ENCODE measurements at places on chromosomes 1 and 21.

DNA sequence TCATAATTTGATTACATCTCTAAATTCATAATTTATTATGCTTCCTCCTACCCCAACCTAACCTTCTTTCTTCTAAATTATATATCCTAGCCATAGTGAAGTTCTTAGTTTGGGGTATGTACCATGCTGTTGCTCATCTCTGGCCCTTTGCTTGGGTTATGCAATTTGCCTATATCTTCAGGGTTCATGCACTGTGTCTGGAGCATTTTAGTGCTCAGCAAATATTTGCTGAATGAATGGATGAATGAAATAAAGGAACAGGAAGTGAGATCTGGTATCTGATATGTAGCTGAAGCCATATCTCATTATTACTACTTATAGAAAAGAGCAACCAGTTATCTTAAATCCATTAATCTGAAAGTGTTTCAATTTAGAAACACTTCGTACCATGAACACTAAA is 137.6 kb downstream of the GPATCH2 start:
- no peak overlapping the region for H3K27ac ChIP-seq
- H3K36me3 ChIP-seq: peaks cover 21% of the 10 kb centered on the region
- no peak overlapping the region for H3K4me3 ChIP-seq
- peak; percentile 25 for DNase-seq
- peaks cover 8% of the 10 kb centered on the region for H3K4me1 ChIP-seq

DNA sequence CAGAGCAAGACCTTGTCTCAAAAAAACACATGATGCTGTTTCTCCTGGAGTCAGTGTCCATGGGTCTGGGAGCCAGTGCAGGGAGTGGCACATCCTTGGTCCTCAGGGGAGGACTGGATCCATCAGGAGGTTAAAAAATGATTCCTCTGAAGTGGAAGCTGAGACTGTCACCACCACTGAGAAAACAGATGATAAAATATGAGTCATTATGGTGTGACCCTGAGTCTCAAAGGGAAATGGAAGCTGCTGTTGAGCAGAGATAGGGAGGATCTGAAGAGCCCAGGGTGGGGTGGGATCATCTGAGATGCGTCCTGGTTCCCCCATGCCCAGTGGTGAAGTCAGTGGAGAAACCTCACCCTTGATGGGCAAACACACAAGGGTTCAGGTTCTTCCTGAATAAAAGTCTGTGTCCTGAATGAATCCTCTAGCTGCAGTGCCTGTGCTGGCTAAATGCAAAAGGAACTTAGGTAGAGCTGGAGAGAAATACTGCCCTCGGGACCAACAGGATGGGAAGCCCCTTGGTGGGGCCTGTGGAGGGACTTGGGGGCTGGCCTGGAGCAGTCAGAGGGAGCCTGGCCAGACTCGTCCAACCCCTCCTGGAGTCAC is 61.6 kb upstream of the TENT5B start:
- H3K27me3 ChIP-seq: peaks cover 8% of the 10 kb centered on the region
- H3K27ac ChIP-seq: no peak overlapping the region
- no peaks in the 10 kb centered on the region for H3K36me3 ChIP-seq
- peaks cover 14% of the 10 kb centered on the region for H3K4me1 ChIP-seq

DNA sequence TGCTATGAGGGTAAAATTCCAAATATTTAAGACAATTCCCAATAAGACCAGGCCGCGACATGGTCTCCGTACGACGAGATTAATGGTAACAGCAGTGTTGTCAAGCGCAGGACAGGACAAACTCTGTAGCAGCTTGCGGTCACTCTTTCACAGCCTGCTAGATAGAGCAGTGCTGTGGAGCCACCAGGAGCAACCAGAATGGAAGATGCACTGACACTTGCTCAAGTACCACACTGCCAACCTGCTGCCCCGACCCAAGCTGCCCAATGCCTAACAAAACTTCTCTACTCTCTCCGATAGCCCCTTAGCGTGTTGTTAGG is 636 bp downstream of the WARS2 start:
- no peak overlapping the region for H3K4me3 ChIP-seq
- no peak for DNase-seq
- H3K27me3 ChIP-seq: no peaks in the 10 kb centered on the region
- H3K27ac ChIP-seq: no peak overlapping the region
- H3K36me3 ChIP-seq: peaks cover 8% of the 10 kb centered on the region

GRCh38 chr1:1114431-1114830 is 1.5 kb downstream of the C1orf159 start:
- peak overlapping the region; percentile 90 for H3K4me3 ChIP-seq
- peaks cover 8% of the 10 kb centered on the region for H3K4me1 ChIP-seq
- no peak for DNase-seq
- H3K27me3 ChIP-seq: peaks cover 14% of the 10 kb centered on the region
- peaks cover 20% of the 10 kb centered on the region for H3K36me3 ChIP-seq

DNA sequence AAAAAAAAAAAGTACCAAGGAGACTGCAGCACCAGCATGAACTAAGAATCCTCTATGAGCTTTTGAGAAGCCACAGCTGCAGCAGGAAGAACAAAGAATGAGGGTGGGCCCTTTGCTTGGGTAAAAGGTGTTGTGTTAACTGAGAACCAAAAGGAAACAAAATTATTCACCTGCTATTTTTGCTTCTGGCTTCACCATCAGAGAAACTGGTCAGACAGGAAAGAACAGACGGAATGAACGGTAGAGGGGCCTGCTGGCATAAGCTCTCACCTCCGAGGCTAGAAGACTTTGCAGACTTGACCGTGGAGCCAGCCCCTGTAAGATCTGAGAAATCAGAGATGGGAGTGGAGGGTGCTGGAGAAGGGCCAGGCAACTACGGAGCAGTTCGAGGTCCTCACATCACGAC is 27.6 kb downstream of the IL10RB start:
- H3K36me3 ChIP-seq: peaks cover 7% of the 10 kb centered on the region
- H3K27ac ChIP-seq: no peak overlapping the region
- no peaks in the 10 kb centered on the region for H3K27me3 ChIP-seq
- no peak for DNase-seq
- no peaks in the 10 kb centered on the region for H3K4me1 ChIP-seq
- H3K4me3 ChIP-seq: no peak overlapping the region

- H3K27me3 ChIP-seq: peaks cover 3% of the 10 kb centered on the region
- H3K36me3 ChIP-seq: no peaks in the 10 kb centered on the region
- peak; percentile 88 for DNase-seq
- H3K27ac ChIP-seq: no peak overlapping the region
Measured at GRCh38 chr1:93471911-93472310, 24.0 kb downstream of the FNBP1L start.

- peaks cover 5% of the 10 kb centered on the region for H3K36me3 ChIP-seq
- DNase-seq: no peak
- peaks cover 16% of the 10 kb centered on the region for H3K4me1 ChIP-seq
- H3K27me3 ChIP-seq: peaks cover 65% of the 10 kb centered on the region
- H3K27ac ChIP-seq: no peak overlapping the region
- no peak overlapping the region for H3K4me3 ChIP-seq
Measured at GRCh38 chr1:228465571-228466146, 21.5 kb upstream of the RNF187 start.

- H3K4me3 ChIP-seq: no peak overlapping the region
- peaks cover 4% of the 10 kb centered on the region for H3K27me3 ChIP-seq
- no peaks in the 10 kb centered on the region for H3K4me1 ChIP-seq
- no peaks in the 10 kb centered on the region for H3K36me3 ChIP-seq
- no peak overlapping the region for H3K27ac ChIP-seq
Measured at GRCh38 chr1:230541306-230541705, 101.0 kb upstream of the COG2 start.

- peak overlapping the region; percentile 98 for H3K4me3 ChIP-seq
- H3K27me3 ChIP-seq: peaks cover 4% of the 10 kb centered on the region
- H3K4me1 ChIP-seq: peaks cover 52% of the 10 kb centered on the region
- H3K36me3 ChIP-seq: peaks cover 30% of the 10 kb centered on the region
Measured at GRCh38 chr1:2230781-2231531, 2.8 kb downstream of the SKI start.

DNA sequence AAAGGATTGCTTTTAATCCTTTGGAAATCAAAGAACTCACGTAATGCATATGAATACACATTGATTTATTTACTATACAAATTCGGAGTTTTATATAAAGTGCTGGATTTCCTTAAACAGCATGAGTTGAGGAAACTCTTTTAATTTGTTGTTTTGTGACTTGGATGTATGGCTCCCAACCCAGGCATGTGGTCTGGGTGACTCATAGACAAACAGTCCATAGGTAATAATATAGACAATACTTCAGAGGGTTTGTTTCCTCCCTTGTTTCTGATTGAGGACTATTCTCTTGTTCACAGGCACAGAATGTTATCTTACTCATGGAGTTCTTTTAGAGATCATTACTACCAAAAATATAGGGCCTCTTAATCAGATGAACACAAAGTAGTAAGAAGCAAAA is 43.8 kb downstream of the XPR1 start:
- DNase-seq: no peak
- H3K27me3 ChIP-seq: no peaks in the 10 kb centered on the region
- peaks cover 7% of the 10 kb centered on the region for H3K36me3 ChIP-seq

- no peak for DNase-seq
- H3K36me3 ChIP-seq: no peaks in the 10 kb centered on the region
- no peak overlapping the region for H3K4me3 ChIP-seq
- no peaks in the 10 kb centered on the region for H3K4me1 ChIP-seq
Measured at GRCh38 chr1:169670836-169671235, 40.6 kb downstream of the SELL start.

- DNase-seq: peak; percentile 82
- H3K27ac ChIP-seq: peak overlapping the region; percentile 68
- peaks cover 39% of the 10 kb centered on the region for H3K4me1 ChIP-seq
- H3K36me3 ChIP-seq: peaks cover 5% of the 10 kb centered on the region
Measured at GRCh38 chr1:241591317-241591716, 48.9 kb downstream of the CHML start.

- peaks cover 16% of the 10 kb centered on the region for H3K4me1 ChIP-seq
- no peak within 1 kb of the TSS for H3K27ac ChIP-seq
- H3K27me3 ChIP-seq: no peaks in the 10 kb centered on the region
- DNase-seq: no peak
- peak within 1 kb of the TSS; percentile 74 for H3K4me3 ChIP-seq
Measured at GRCh38 chr1:241999026-241999425, at the start of gene MAP1LC3C. MAP1LC3C (minus strand) TSS chr1:241999098; CDS start chr1:241999008, 90 bp downstream.

DNA sequence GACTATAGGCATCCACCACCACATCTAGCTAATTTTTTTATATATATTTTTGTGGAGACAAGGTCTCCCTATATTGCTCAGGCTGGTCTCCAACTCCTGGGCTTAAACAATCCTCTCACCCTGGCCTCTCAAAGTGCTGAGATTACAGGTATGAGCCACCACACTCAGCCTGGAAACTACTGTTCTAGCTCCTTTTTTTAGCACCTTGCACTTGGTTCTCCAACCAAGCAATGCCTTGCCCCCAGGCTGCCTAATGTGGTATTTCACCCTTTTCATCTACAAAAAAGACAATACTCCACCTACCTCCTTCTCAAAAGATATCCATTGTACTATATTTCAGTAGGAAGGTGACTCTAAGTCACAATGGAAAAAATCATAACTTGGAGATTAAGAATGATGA is 6.7 kb downstream of the ARNT start:
- no peak for DNase-seq
- no peaks in the 10 kb centered on the region for H3K27me3 ChIP-seq
- H3K4me1 ChIP-seq: peaks cover 21% of the 10 kb centered on the region
- H3K27ac ChIP-seq: no peak overlapping the region
- peaks cover 20% of the 10 kb centered on the region for H3K36me3 ChIP-seq
- H3K4me3 ChIP-seq: no peak overlapping the region

GRCh38 chr1:15852828-15853302 is 5.4 kb downstream of the SPEN start:
- peaks cover 3% of the 10 kb centered on the region for H3K27me3 ChIP-seq
- DNase-seq: no peak
- no peak overlapping the region for H3K27ac ChIP-seq
- H3K4me1 ChIP-seq: peaks cover 36% of the 10 kb centered on the region
- no peak overlapping the region for H3K4me3 ChIP-seq
- H3K36me3 ChIP-seq: peaks cover 7% of the 10 kb centered on the region

GRCh38 chr1:30618335-30618747 is 105.0 kb downstream of the MATN1 start:
- no peaks in the 10 kb centered on the region for H3K4me1 ChIP-seq
- H3K36me3 ChIP-seq: peaks cover 3% of the 10 kb centered on the region
- H3K27me3 ChIP-seq: peaks cover 15% of the 10 kb centered on the region
- DNase-seq: no peak
- no peak overlapping the region for H3K4me3 ChIP-seq

GRCh38 chr1:110853135-110853534 is 19.8 kb upstream of the CD53 start:
- H3K4me1 ChIP-seq: no peaks in the 10 kb centered on the region
- DNase-seq: no peak
- no peaks in the 10 kb centered on the region for H3K36me3 ChIP-seq
- H3K27me3 ChIP-seq: peaks cover 5% of the 10 kb centered on the region
- H3K27ac ChIP-seq: no peak overlapping the region

GRCh38 chr1:48576565-48576964 is 104.6 kb upstream of the SPATA6 start:
- H3K4me3 ChIP-seq: no peak overlapping the region
- no peak overlapping the region for H3K27ac ChIP-seq
- no peaks in the 10 kb centered on the region for H3K27me3 ChIP-seq
- no peaks in the 10 kb centered on the region for H3K4me1 ChIP-seq
- H3K36me3 ChIP-seq: no peaks in the 10 kb centered on the region

DNA sequence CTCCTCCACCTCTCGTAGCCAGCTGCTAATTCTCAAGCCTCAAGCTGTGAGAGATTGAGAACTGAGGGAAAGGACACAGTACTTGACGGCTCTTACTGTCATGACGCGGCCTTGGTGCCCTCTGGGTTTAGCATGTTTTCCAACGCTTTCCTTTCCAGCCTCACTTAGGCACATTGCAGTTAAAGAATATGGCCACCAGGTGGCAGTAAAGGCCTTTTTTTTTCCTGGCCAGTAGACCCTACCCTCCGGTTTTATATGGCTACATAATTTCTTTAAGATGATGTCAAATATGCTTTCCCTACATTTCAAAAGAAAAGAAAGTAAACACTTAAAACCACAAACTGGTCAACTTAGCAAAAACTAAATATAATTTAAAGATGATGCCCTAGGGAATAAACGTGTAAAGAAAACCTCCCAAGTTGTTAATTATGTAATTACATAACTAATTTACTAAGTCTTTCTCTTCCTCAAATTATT is 56.8 kb upstream of the PRDX6 start:
- H3K4me1 ChIP-seq: peaks cover 38% of the 10 kb centered on the region
- peak overlapping the region; percentile 78 for H3K4me3 ChIP-seq
- H3K27ac ChIP-seq: peak overlapping the region; percentile 77
- peak; percentile 66 for DNase-seq
- H3K27me3 ChIP-seq: no peaks in the 10 kb centered on the region

DNA sequence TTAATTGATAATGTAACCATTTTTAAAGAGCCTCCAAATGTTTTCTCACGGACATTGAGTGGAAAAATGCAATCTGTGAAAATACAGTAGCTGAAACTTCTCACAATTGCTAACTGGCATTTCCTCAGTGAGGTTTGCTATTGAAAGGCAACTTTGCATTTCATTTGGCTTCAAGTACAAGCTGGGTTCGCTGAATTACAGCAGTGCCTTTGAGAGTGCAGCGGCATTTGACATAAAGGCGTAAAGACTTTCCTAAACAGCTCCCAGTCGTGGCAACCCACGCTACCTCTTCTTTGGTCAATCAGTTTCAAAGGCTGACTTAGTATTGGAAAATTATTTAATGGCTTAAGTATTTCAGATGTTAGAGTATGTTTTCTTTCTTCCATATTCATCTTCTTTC is 39.3 kb upstream of the ZBTB18 start:
- H3K27ac ChIP-seq: no peak overlapping the region
- H3K4me3 ChIP-seq: no peak overlapping the region
- no peak for DNase-seq
- peaks cover 15% of the 10 kb centered on the region for H3K4me1 ChIP-seq
- H3K27me3 ChIP-seq: peaks cover 15% of the 10 kb centered on the region

- H3K27ac ChIP-seq: peak overlapping the region; percentile 94
- DNase-seq: peak; percentile 46
- H3K4me3 ChIP-seq: peak overlapping the region; percentile 9
- no peaks in the 10 kb centered on the region for H3K27me3 ChIP-seq
- peaks cover 98% of the 10 kb centered on the region for H3K4me1 ChIP-seq
Measured at GRCh38 chr21:28444111-28444510, 548.6 kb downstream of the LTN1 start.
